ENCODE measurements at places on chromosomes 5 and 9. TPM values are rescaled to one million over a fixed set of nuclear protein-coding genes. Genes with fewer than 3 reads are reported as not detected.

DNA sequence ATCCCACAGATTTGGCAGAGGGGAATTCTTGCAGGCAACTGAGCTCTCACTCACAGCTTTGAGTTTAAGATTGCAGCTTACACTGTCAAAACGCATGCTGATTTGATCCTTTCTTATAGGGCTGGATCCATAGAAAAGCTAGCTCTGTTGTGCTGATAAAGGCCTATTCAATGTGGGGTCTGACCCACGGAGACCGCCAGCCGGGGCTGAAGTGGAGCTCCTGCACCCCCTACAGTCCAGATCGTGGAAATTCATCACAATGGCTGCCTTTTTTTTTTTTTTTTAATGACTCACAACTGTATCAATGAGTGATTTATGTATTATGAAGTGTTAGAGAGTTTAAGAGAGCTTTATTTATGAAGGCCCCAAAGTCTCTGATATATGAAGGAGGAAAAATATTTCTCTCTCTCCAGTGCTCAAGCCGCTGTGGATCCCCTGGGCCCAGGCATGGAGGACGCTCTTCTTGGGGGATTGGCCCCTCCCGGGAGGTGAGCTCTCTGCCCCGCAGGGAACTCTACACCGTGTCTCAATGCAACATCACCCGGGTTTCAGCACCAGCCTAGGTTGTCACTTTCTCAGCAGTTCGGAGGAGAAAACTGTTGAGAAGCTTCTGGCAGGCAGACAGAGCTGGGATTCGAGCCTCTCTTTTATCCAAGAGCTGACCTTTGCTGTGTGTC, 700.2 kb downstream of the IRX1 start:
- H3K4me3 ChIP-seq, result no peak overlapping the region
- no peaks in the 10 kb centered on the region for H3K4me1 ChIP-seq

Gene GPR151
- not detected for total RNA-seq

Gene HEMGN
- total RNA-seq, result not detected

DNA sequence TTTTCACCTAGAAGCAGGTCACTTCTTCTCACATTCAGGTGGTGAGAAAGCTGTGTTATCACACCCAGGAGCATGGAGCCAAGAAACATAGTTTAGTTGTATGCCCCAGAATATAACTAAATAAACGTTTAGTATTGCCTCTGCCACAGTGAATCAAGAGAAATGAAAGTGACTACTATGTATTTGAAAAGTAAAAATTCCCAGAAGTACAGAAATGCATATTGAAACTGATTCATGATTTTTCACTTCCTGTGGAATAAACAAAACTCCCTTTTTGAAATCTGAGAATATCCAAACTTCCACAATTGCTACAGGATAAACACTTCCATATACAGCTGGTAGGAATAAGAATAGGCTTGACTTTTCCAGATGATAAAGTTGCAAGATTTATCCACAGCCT, 15.3 kb upstream of the NINJ1 start:
- H3K4me3 ChIP-seq, result no peak overlapping the region
- no peak for DNase-seq
- no peaks in the 10 kb centered on the region for H3K4me1 ChIP-seq
- no peaks in the 10 kb centered on the region for H3K36me3 ChIP-seq
- H3K27ac ChIP-seq, result no peak overlapping the region

Gene CDKN2B-AS1
- 2.1 TPM for total RNA-seq

DNA sequence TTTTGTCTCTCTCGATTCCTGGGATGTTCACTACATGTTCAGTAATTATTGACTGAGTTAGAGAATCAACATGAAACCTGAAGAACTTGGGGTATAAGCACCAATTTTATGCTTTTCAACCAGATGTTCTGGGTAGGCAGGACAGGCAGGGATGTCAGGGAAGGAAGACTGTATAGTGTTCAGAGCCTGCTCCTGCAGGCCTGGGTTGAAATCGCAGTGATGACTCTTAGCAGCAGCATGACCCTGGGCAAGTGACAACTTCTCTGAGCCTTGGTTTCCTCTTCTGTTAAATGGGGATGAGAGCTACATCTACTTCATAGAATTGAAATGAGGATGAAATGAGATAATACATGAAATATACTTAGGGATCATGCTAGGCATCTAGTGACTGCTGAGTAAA, 29.7 kb upstream of the PANK3 start:
- DNase-seq, result no peak
- no peaks in the 10 kb centered on the region for H3K27me3 ChIP-seq
- no peaks in the 10 kb centered on the region for H3K4me1 ChIP-seq
- no peaks in the 10 kb centered on the region for H3K36me3 ChIP-seq
- no peak overlapping the region for H3K27ac ChIP-seq

Gene SLC36A3
- total RNA-seq, result not detected

DNA sequence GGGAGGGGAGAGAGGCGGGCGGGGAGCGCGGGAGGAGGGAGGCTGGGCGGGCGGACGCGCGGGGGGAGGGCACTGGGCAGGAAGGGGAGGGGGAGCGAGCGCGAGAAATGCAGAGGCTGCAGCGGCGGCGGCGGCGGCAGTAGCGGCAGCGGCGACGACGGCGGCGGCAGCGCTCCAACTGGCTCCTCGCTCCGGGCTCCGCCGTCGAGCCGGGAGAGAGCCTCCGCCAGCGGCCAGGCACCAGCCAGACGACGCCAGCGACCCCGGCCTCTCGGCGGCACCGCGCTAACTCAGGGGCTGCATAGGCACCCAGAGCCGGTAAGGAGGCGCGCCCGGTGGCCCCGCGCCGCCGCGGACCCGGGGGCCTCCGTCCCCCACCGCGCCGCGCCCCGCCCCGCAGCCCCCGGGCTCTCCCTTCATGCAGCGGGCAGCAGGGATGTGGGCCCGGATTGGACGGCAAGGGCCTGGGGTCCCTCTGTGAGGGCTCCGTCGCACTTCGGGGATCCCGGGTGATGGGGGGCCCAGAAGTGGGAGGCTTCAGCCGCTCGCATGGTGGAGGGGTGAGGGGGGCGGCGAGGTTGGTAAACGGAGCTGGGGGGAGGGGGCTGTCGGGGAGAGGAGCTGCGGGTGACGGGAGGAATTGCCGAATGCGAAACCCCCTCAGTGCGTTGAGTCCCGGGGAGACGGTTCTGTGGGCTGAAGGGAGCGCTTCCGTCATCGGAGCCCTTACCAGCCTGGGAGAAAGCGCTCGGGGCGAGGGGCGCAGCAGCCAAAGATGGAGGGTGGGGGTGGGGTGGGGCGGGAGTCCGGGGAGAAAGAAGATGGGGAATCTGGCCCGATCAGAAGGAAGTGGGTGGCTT, at the start of gene BASP1:
BASP1 (plus strand) TSS at position 139 of the 860 bp plus-strand sequence. CDS start 57,586 bp downstream, outside the sequence.
- H3K4me3 ChIP-seq, result peak within 1 kb of the TSS; percentile 64
- peak; percentile 88 for DNase-seq
- no peaks in the 10 kb centered on the region for H3K27me3 ChIP-seq
- H3K4me1 ChIP-seq, result peaks cover 1% of the 10 kb centered on the region
- H3K36me3 ChIP-seq, result no peaks in the 10 kb centered on the region

DNA sequence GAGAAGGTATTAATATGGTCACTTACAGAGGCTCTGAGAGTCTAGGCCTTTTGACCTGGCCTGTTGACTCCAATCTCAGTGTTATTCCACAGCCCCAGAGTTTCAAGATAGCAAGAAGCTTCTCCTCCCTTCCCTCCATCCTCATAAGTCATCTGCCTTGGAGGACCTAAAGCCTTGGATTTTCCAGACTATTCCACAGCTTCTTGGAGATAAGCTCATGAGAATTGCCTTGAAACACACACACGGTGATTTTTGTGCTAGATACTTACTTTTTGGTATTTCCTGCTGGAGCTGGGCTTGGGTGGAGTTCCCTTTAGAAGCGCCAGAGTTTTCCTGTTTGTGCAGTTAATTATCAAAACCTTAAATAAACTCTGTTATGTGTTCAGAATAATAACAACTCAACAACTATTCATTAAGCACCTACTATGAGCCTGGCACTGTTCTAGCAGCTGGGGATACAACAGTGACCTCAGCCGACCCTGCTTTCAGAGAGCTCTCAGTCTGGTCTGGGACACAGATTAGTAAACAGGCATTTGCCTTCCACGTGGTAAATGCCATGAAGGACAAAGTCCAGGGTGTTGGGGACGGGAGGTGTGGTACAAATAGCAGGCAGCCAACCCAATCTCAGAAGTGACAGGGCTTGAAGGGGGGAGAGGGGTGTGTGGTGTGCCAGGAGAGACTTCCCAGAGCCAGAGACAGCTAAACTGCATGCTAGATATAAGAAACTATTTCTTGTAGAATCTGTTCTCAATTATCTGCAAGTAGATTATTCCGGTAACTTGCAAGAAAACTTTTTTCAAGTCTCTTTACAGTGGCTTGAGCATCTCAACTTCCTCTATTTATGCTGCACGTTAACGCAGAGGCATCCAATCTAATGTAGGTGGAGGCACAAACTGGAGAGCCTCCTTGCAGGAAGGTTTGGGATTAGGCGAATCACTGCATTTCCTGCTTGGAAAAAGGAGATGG, 55.9 kb upstream of the KLF9 start:
- no peak overlapping the region for H3K4me3 ChIP-seq
- no peaks in the 10 kb centered on the region for H3K27me3 ChIP-seq
- H3K36me3 ChIP-seq, result no peaks in the 10 kb centered on the region
- no peak for DNase-seq
- no peak overlapping the region for H3K27ac ChIP-seq
- no peaks in the 10 kb centered on the region for H3K4me1 ChIP-seq

Gene SLC2A6
- total RNA-seq, result 1.1 TPM

DNA sequence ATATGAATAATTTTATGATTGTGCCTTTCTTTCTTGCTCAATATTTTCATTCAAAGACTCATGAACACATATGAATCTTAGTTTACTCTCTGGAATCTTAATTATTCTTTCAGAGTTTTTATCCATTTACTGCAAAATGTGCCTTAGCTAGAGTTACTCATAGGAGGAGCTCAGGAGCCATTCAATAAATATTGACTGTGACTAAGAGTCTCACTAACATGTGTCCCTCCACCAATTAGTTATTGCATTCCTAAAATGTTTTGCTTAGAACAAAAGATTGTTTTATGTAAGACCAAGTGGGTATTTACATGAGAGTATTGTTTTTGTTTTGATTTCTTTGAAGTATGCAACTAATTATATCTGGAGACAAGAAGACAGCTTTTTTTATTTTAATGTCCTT, 218.4 kb upstream of the MAST4 start:
- no peak overlapping the region for H3K4me3 ChIP-seq
- no peaks in the 10 kb centered on the region for H3K4me1 ChIP-seq
- H3K27ac ChIP-seq, result no peak overlapping the region
- no peaks in the 10 kb centered on the region for H3K27me3 ChIP-seq

DNA sequence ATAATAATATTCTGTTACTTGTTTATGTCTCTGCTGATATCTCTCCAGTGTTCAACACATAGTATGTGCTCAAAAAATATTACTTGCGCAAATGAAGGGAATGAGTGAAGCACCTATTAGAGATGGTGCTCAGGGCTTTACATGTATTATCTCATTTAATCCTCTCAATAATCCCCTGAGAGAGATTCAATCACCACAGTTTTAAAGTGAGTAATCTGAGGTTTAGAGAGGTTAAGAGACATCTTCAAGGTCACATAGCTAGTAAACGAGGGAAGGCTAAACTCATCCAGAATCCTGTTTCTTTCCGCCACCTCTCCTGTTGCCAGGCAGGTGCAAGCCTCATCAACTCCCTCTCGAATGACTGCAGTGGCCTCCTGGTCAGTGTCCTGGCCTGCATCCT, 82.0 kb downstream of the UGCG start:
- H3K4me3 ChIP-seq, result no peak overlapping the region
- H3K27me3 ChIP-seq, result no peaks in the 10 kb centered on the region
- no peaks in the 10 kb centered on the region for H3K36me3 ChIP-seq

Gene ODF2
- total RNA-seq, result 26.5 TPM

DNA sequence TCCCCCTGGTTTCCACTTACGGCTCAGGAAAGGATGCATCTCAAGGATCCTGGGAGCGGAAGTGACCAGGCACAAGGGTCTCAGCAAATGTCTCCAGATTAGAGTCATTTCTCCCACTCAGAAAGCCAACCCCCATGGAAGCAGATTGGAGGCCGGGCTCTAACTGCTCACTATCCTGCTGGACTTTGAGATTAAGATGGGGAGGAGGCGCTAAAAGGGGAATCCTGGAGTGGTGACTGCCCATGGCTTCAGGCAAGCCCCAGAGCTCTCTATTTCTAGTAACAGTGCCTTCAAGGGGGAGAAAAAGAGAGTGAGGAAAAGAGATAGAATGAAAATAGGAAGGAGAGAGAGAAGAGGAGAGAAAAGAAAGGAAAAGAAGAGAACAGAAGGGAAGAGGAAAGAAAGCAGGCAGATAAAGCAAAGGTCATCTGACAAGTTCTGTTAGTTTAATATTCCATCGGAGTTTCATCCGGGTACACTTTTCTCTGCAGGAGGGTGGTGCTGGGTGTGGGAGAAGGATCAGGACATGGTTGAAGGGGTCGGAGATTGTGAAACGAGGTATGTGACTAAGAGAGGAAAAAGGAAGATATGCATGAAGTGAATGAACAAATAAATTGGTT, at the start of gene AGXT2:
AGXT2 (minus strand) TSS at position 165 of the 620 bp plus-strand sequence; CDS start at position 108, 57 bp downstream.
- no peak within 1 kb of the TSS for H3K4me3 ChIP-seq
- no peak for DNase-seq
- no peaks in the 10 kb centered on the region for H3K36me3 ChIP-seq
- no peak within 1 kb of the TSS for H3K27ac ChIP-seq
- H3K27me3 ChIP-seq, result no peaks in the 10 kb centered on the region

DNA sequence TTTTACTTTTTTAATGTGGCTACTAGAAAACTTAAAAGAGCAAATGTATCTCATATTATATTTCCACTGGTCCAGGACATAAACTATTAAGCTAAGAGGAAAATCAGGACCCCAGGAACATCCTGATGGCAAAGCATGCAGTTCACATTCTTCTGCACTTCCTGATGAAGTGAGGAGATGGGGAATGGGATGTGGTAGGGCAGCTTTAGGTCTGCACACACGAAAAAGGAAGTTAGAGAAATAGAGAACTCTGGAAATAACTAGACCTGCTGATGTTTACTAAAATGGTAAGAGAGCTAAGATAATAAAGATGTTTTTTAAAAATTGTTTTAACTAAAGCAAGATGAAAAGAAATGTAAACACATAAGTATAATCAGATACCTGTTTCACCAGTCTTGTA, 39.7 kb upstream of the NIPBL start:
- H3K27ac ChIP-seq, result no peak overlapping the region
- H3K27me3 ChIP-seq, result no peaks in the 10 kb centered on the region
- peaks cover 1% of the 10 kb centered on the region for H3K4me1 ChIP-seq

DNA sequence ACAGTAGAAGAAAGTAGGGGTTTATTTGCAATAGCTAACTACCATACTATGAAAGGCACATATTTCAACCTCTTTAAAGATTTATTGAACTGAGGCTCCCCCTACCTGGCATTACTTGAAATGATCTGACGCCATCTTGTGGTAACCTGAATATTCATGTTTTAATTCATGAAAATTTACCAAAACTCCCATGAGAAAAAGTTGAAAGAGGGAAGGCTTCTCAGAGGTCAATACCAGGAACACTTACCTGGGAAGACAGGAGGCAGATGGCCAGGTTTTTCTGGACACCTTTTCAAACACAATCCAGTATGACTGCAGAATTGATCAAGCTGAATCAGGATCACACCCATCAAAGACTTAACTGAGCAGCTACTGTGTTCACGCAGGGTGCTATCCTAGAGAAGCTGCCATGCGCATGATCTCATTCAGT, 9.4 kb downstream of the PRELID2 start:
- H3K4me3 ChIP-seq, result no peak overlapping the region
- no peaks in the 10 kb centered on the region for H3K36me3 ChIP-seq
- H3K4me1 ChIP-seq, result peaks cover 2% of the 10 kb centered on the region

GRCh38 chr5:54249210-54250028, 61.0 kb downstream of the ARL15 start:
- no peak for DNase-seq
- H3K4me1 ChIP-seq, result no peaks in the 10 kb centered on the region
- no peaks in the 10 kb centered on the region for H3K36me3 ChIP-seq
- H3K27ac ChIP-seq, result no peak overlapping the region

Gene PCDHGA7
- total RNA-seq, result 4.2 TPM

Gene ZNF484
- total RNA-seq, result 11.2 TPM

Measured in ovary (tissue), 10 donors.